ENCODE measurements at places on chromosomes 7 and 10.

- DNase-seq: no peak
These were observed 73.7 kb downstream of the GAD2 start for GRCh38 chr10:26290236-26290635.

GRCh38 chr7:47776335-47776734, 171.9 kb downstream of the PKD1L1 start:
- DNase-seq: no peak

- DNase-seq: no peak
These were observed 108.2 kb upstream of the KAT6B start for GRCh38 chr10:74718208-74718607.

GRCh38 chr10:133227256-133227655, 2.8 kb upstream of the UTF1 start:
- DNase-seq: no peak

- DNase-seq: peak; percentile 50
These were observed 186.4 kb downstream of the FAM107B start for GRCh38 chr10:14588084-14588937.

GRCh38 chr10:5953676-5954075, 23.7 kb downstream of the IL15RA start:
- DNase-seq: no peak

DNA sequence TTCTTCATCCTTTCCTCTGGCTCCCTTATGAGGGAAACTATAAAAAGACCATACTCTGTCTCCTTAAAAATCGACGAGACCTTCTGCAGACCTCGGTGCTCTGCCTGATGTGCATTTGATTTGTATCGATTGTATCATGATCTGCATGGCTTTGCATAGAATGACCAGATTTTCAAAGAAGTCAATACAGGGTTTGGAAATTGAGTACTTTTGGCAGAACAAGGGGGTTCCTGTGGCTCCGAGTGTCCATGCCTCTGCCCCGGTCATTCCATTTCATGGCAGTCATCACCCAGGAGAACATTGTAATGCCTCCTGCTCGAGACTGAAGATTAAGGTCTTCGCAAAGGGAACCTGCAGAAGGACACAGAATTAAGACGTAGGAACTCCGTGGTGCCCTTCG, 685 bp downstream of the CASP2 start:
- DNase-seq: no peak

DNA sequence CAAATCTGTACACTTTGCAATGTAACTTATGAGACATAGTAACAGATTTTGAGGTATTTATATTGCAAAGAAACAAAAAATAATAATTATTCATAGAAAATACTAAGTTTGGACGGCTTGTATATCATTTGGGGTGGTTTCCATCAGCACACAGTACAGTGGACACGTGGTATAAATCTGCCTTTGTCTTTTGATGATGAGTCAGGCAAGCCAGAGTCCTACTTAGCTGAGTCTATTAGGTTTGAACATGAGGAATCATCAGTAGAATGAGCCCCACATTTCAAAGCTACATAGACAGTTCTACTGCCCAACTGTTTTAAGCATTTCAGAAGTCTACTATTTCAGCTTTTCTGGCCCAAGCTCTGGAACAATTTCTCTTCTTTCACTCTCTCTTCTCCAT, 803.2 kb downstream of the PHTF2 start:
- no peak for DNase-seq

DNA sequence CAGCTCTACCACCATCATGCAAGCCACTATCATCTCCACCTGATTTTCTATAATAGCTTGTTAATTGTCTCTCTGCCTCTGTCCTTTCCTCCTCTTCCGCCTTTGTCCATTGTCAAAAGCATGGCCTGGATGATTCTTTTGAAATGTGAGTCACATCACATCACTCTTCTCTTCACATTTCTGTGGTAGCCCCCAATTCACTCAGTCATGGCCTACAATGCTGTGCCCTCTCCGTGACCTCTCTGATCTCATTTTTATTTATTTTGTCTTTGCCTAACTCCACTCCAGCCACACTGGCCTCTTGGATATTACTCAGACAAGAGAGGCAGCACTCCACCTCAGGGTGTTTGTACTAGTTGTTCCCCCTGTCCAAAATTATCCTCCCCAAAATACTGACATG, 4.9 kb upstream of the ABCB4 start:
- DNase-seq: no peak

DNA sequence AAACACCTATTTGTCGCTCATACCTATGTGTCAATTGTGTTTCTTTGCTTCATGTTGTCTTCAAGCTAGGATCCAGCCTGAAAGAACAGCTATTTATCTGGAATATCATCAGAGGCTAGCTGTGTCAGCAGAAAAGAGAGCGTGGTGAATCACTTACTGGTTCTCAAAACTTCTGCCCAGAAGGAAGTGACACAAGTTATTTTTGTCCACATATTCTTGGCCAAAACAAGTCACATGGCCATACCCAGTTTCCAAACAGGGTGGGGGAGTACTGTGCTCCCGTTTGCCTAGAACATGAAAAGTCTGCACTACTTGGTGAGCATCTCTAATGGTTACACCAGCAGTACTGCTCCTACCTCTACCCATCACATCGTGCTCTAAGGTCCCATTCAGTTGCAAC, 160.9 kb upstream of the CSTF2T start:
- DNase-seq: no peak

- DNase-seq: peak; percentile 14
These were observed 8.1 kb downstream of the HHEX start for GRCh38 chr10:92697663-92698511.

DNA sequence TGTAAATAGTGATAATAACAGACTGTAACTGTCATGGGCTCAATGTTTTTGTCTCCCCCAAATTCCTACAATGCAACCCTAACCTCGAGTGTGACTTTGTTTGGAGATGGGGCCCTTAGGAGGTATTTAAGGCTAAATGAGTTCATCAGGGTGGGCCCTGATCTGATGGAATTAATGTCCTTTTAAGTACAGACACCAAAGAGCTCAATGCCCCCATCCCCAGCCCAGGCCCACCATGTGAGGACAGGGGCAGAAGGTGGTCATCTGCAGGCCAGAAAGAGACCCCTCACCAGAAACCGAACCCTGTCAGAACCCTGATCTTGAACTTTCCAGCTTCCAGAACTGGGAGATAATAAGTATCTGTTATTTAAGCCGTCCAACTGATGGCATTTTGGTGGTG, 83.2 kb downstream of the PIP4K2A start:
- DNase-seq: no peak

Data from T-helper 2 cell (primary cell).